Panc1 (cell line): ENCODE measurements at places on chromosomes 5 and 9.
A peak's percentile ranks its signal among the peaks of the same experiment; 100 is the strongest.

GRCh38 chr9:16442622-16443021 is 427.8 kb downstream of the BNC2 start:
- DNase-seq, result no peak

DNA sequence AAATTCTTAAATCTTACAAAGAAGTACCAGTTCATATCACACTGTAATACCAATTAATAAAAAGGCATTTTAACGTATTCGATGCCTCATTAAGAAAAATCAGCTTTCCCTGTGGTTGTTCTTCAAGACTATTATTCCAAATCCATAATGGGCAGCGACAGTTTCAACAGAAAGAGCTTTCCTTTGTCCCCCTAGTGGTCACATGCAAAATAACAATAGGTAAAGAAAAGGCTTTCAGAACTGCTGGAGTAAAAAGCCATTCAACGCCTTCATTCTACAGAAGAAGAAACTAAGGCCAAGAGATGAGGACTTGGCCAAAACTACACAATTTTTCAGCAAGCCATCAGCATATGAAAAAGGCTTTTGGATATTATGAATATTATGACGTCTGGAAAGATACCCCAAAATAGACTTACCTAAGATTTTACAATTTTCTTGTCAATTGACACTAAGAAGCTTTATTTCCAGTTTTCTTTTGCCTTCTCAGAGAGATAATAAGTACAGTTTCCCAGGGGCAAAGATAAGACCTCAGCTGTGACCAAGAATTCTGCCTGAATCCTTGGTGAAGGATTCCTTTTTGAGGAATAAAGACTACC is 6.7 kb upstream of the CDH6 start:
- DNase-seq, result peak; percentile 57

- no peak for DNase-seq
These were observed 15.2 kb downstream of the ZBTB5 start for GRCh38 chr9:37449862-37450632.

GRCh38 chr5:143229426-143229895 is 174.0 kb downstream of the NR3C1 start:
- no peak for DNase-seq

GRCh38 chr9:137550231-137550621 is at the start of gene PNPLA7:
Gene PNPLA7, minus strand, starts transcription at chr9:137550402. Its CDS starts 205 bp downstream, at chr9:137550197.
- no peak for DNase-seq

- no peak for DNase-seq
These were observed 343.5 kb downstream of the PLK2 start for GRCh38 chr5:58116346-58116745.

DNA sequence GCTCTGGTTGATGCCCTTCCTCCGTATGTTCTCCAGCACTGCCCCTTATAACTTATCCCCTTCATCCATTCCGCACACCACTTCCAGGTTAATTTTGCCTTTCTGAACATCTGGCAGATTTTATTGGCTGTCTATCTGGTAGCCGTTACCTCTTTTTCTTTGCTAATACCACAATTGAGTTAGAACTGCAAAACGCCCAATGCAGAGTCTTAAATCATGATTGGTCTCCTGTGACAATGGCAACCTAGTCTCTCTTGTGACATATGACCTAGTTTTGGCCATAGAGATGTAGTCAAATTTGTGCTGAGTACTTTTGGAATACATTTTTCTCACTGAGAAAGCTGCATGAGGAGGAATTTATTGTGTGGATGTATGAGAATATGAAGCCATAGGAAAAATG is 365.7 kb upstream of the PRR16 start:
- no peak for DNase-seq

DNA sequence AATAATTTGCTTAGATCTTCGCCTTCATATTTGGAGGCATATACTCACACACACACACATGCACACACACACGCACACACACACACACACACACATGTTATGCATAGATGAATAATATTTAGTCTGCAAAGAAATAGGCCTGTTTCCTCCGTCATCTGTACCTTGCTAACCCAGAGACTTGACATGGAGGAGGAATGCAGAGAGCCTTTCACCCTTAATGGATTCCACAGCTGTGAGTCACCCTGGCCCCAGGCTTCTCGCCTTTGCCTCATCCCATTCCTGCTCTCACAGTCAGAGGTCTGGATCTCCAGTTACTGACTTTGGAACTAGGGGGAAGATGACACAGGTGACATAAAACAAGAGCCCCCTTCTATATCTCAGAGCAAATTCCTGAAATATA is 29.7 kb downstream of the ZNF462 start:
- peak; percentile 89 for DNase-seq

- DNase-seq, result no peak
These were observed 139.4 kb upstream of the ANKH start for GRCh38 chr5:15010936-15011335.

GRCh38 chr5:126358525-126358924 is 64.7 kb upstream of the GRAMD2B start:
- no peak for DNase-seq

DNA sequence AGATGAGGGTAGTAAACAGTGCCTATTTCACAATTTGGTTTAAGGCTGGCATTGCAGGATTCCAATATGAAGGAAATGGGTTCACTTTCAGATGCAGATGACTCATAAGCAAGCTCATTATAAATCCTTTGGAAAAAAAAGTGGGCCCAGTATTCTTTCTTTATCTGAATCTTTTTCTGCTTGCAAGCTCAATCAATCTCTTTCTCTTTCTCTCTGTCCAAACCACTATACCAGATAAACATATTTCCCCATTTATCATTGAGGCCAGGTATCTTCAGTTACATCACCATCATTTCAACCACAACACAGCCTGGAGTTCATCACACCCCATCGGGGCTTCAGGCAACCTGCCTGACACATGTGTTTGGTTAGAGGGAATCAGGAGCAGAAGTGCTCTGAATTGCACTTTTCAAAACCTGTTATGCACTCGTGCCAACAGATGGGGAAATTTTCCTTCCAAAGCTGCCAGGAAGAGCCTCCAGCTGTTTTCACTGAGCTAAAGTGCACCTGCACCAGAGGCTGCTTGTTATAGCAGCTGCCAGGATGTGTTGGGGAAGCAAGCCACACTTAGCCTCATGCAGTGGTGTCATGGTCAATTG is 30.0 kb upstream of the MAMDC2 start:
- no peak for DNase-seq

DNA sequence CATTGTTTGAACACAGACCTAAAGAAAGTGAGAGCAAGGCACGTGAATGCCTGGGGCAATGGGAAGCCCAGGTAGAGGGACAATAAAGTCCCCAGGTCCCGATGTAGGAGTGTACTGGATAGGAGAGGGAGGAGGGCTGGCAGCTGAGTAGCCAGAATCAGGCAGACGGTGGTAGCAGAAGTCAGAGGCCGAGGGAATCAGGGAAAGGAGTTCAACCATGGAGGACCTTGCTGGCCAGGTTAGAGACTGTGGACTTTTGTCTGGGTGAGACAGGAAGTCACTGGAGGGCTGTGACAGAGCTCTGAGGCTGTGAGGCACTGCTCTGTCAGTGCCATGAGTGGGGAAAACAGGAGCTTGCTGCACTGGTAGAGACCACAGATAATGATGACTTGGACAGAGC is 248.2 kb downstream of the EFNA5 start:
- DNase-seq, result no peak

DNA sequence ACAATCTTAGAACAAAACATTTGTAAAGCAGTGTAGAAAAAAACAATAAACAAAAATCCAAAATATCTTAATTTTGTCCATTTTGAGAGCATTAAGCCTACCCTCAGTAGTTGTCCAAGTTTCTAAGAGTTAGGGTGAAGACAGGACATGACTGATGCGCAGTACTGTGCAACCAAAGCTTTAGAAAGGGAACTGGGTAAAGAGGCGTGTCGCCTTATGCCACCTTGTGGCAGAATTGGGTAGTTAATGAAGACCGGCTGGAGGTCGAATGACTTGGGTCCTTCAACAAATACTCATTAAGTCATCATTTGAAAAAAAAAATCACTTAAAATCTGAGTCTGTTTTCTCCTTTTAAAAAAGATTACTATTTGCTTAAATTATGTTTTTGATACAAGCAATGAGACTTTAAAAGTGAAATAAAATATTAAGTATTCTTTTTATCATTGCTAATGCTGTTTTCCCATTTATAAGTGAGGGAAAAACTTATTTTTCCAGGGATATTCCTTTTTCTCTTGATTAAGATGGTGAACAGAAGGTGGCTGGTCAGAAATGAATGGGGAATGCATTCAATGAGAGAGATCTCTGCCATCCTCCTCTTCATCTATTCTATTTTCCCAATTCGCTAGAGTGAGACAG is 3.5 kb upstream of the RNF20 start:
- peak; percentile 61 for DNase-seq

GRCh38 chr9:105672711-105673234 is 10.5 kb downstream of the TAL2 start:
- no peak for DNase-seq

GRCh38 chr5:55985181-55985580 is 9.6 kb downstream of the IL6ST start:
- no peak for DNase-seq

GRCh38 chr9:22446950-22447617 is 460 bp downstream of the DMRTA1 start:
- no peak for DNase-seq

DNA sequence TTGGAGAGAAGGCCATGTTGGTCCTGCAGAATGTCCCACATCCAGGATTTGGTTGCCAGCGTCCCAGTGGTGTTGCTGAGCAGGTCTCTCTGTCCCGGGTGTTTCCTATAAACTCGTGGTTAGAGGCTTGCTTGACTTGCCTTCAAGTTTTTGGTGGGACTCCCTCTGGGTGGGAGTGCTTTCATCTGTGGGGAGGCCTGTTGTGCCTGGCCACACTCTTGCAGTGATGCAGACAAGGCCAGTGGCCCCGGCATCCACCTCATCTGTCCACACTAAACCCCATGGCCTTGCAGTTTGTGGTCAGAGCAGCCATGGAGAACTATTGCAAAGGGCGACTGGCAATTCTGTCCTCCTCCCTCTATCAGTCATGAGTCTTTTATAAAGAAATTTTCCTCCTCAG is 71.8 kb downstream of the PHF2 start:
- no peak for DNase-seq

GRCh38 chr9:26551451-26551850 is 341.2 kb downstream of the CAAP1 start:
- no peak for DNase-seq

DNA sequence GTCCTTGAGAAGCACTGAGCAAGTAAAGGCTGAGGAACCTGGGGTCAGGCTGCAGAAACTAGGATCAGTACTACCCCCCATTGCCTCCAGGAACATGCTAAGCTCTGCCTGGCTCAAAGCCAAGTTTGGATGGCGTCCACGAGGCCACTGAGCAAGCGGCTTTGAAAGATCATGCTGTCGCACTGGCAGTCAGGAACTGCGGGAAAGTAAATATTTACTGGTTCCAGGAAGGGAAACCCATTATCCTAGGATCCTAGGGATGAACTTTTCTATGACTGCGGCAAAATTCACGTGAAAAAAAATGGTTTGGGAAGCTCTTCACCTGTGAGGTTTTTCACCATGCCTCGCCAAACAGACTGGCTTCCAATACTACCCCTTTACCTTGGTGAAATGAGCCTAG is 75.3 kb upstream of the PJA2 start:
- DNase-seq, result no peak

GRCh38 chr9:110440172-110440571 is 102.5 kb upstream of the TXNDC8 start:
- DNase-seq, result no peak

DNA sequence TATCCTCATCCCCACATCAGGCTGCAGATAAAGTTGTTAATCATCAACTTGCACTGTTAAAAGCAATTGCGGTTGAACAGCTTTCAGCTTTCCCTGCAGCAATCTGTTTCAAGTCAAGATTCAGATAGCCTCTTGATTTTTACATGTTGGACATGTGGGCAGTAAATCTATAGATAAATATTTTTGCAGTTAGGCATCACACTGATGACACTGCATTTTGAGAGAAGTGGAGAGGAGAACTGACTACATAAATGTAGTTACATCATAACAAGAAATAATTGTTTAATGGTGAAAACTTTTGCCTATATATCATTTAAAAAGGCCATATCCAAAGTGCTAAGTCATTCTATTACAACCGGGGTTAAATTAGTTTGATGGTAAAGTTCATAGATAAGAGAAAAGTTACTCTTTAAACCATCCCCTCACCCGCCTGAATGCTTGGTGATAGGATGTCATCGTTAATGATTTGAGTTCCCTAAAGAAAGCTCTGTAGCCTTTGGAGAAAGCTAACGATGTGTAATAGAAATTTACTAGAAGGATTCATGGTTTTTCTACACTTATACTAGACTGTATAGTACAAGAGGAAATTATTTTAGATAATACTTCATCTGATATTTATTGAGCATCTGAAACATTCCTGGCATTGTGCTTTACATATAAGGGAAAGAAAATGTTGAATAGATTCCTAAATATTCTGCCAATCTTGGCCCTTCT is 30.8 kb upstream of the ALDH1A1 start:
- no peak for DNase-seq

GRCh38 chr9:89739511-89739910 is 134.7 kb downstream of the GADD45G start:
- no peak for DNase-seq

DNA sequence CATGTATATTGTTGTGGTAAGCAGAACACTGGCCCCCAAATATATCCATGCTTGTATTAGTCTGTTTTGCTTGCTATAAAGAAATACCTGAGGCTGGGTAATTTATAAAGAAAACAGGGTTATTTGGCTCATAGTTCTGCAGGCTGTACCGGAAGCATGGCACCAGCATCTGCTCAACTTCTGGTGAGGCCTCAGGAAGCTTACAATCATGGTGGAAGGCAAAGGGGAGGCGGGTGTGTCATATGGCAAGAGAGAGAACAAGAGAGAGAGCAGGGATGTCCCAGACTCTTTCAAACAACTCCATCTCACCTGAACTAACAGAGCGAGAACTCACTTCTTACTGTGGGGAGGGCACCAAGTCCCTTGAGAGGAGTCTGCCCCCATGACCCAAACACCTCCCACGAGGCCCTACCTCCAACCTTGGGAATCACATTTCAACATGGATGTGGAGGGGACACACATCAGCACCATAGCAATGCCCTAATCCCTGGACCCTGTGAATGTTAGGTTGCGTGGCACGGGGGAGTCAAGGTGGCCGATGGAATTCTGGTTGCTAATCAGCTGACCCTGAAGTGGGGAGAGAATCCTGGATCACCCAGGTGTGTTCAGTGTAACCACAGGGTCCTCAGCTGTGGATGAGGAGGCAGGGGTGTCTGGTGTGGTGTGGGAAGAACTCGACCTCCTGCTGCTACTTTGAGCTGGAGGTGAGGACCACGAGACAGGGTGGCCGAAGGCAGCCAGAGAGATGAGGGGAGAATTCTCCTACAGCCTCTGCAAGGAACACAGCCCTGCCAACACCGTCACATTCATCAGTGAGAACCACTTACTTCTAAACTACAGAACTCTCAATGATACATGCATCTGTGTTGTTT is 172.8 kb downstream of the AUH start:
- no peak for DNase-seq

GRCh38 chr5:141510160-141510559 is 21.3 kb downstream of the PCDHGC5 start:
- no peak for DNase-seq

DNA sequence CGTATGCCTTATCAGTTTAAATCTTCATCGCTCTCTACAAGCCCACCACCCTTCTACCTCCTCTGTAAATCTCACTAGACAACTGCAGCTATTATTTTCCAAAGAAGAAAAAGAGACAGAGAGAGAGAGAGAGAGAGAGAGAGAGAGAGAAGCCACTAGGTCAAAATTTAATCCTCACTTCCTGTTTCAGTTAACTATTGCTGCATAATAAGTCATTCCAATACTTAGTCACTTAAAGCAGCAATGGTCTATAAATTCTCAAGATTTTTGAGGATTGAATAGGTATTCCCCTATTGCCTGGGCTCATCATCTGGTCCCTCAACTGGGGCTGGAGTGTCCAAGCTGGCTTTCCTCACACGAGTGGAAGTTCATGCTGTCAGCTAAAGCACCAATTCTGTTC is 68.8 kb downstream of the ITGA1 start:
- DNase-seq, result no peak
